Neural progenitor cell (in vitro differentiated cells): ENCODE measurements at places on chromosomes 11 and 22.
A peak's percentile ranks its signal among the peaks of the same experiment; 100 is the strongest.

GRCh38 chr11:113332023-113332422 is 17.6 kb downstream of the TTC12 start:
- no peak for DNase-seq

DNA sequence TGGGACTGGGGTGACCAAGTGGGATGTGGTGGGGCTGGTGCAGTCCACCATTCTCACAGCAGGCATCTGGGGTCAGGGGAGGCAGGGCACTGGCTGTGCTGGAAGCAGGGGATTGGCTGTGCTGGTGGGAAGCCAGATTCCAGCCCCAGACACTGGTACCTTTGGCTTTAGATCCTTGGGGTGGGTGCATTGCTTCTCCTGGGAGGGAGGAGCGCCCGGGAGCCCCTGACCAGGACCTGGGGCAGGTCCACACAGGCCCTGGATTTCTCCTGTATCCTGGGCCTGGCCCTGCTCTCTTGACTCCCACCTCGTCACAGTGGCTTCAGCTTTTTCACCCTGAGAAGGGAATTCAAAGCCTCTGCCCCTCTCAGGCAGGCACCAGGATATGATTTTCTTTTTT is 38.5 kb downstream of the ST3GAL4 start:
- no peak for DNase-seq

DNA sequence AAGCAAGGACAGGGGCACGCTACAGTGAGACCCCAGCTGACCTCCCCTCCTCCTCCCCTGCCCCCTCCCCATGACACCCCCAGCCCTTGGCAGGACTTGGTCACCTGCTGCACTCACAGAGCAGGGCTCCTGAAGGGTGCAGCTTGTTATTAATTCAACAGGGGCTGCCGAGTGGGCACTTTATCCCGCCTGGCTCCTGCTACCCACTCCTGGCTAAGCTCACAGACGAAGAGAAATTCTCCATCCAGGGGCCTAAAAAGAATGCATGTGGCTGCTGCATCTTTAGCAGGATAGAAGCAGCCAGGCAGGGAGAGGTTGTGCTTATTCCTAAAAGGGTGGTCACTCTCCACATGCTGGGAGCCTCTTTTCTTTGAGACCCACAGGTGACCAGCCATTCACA is 40.3 kb downstream of the GALNT18 start:
- DNase-seq: no peak

- no peak for DNase-seq
Observed at GRCh38 chr11:106306942-106307341, 229.5 kb downstream of the AASDHPPT start.

GRCh38 chr11:94928117-94928990 is 45.0 kb downstream of the CWC15 start:
- DNase-seq: no peak

DNA sequence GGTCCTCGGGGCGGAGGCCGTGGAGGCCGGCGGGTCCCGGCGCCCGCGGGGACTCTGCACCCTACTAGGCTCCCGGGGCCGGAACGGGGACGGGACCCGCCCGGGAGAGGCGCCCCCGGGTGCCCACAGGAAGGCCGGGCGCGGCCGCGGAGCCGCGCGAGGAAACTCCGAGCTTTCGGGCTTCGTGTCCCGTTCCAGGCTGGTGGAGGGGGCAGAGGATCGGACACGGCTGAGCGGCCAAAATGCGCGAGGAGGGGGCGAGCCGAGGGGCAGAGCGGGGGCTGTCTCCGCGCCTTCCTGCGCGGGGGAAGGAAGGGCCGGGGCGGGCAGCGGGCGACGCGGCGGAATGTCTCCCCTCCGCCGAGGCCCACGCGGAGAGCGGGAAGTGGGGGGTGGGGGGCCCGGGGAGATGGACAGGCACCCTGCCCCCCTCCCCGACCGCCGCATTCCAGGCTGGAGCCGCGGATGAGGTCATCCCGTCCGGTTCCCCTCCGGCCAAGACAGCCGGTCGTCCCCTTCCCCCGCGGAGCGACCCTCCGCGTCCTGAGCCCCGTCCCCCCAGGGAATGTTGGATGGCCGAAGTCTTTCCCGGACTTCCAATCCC is 430 bp downstream of the CDC42EP1 start:
- peak; percentile 59 for DNase-seq

DNA sequence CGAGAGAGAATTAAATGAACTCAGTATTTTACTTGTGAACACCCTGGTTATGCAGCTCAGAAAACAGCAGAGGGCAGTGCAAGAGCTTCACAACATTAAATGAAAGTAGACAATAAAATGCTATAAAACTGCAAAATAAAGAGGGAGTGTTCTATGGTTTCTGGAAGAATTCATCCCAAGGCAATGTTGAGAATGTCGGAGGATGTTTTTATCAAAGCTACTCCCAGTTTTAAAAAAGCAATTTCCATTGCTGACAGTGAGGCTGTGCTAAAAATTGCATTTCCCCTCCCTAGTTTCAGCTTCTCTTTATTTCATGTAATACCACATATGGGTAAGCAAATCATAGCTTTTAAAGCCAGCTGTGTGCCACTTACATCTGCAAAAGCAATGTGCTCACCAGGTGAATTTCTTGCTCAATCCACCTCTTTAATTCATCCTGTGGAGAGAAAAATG is 296.8 kb downstream of the RAB38 start:
- DNase-seq: peak; percentile 50

DNA sequence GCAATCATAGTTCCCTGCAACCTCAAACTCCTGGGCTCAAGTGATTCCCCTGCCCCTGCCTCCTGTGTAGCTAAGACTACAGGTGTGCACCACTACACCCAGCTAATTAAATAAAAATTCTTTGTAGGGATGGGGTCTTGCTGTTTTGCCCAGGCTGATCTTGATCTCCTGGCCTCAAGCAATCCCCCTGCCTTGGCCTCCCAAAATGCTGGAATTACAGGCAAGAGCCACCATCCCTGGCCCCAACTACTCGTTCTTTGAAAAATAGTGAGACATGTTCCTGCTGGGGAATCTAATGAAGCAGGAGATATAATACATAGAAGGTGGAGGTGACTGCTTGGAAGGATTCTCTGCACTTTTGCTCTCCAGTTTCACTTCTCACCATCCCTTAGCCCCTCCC is 40.1 kb upstream of the RFPL3 start:
- DNase-seq: no peak

DNA sequence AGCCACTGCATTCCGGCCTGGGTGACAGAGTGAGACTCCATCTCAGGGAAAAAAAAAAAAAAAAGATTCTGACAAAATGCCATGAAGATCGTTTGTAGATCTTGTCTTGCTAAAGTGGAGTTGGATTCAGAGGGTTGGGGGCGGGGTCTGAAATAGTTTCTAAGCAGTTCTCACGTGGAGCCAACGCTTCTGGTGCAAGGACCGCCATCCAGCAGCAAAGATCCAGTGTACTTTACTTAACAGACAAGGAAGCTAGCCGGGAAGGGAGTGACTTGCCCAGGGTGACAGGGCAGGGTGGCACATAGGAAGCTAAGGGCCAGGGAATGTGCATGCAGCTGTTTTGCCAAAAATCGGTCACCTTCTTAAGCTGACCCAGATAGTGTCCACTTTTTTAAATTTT is 27.4 kb downstream of the APOL1 start:
- DNase-seq: no peak

DNA sequence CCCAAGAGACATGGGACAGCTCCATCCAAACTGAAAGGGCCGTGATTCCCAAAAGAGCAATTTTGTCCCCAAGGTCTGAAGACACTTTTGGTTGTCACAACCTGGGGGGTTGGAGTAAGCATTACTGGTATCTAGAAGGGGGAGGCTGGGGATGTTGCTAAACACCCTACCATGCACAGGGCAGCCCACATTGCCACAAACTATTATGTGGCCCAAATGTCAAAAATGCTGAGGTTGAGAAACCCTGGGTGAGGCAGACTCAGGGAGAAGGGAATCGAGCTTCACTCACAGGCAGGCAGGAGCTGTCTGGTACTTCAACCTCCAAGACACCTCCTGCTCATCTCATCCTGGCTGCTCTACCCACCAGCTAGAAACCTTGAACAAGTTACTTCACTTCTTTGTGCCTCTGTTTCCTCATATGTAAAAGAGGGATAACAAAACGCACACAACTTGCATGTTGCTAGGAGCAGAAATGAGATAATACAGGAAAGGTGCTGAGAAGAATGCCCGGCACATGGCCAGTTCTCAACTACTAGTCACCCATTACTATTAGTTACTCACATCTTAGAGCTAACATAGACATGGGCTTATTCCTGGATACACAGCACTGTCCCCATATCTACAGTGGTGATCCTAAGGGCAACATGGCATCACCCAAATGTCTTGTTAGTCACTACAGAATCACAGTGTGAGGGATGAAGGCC is 8.8 kb downstream of the SERPIND1 start:
- no peak for DNase-seq

DNA sequence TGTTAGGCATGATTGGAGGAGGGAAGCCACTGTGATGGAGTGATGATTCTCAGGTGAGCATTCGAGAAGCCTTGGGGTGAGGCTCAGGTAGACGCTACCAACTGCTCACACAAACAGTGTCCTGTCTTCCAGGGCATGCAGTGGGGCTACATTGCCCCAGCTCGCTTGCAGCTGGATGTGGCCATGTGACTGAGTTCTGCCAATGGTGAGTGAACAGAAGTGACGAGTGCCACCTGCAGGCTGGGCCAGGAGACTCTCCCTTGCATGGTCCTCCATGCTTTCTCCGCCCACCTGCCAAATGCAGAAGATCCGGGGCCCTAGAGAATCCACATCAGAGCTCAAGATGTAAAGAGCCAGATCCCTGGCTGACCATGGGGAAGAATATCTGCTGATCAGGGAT is 195.9 kb downstream of the BCR start:
- DNase-seq: no peak

DNA sequence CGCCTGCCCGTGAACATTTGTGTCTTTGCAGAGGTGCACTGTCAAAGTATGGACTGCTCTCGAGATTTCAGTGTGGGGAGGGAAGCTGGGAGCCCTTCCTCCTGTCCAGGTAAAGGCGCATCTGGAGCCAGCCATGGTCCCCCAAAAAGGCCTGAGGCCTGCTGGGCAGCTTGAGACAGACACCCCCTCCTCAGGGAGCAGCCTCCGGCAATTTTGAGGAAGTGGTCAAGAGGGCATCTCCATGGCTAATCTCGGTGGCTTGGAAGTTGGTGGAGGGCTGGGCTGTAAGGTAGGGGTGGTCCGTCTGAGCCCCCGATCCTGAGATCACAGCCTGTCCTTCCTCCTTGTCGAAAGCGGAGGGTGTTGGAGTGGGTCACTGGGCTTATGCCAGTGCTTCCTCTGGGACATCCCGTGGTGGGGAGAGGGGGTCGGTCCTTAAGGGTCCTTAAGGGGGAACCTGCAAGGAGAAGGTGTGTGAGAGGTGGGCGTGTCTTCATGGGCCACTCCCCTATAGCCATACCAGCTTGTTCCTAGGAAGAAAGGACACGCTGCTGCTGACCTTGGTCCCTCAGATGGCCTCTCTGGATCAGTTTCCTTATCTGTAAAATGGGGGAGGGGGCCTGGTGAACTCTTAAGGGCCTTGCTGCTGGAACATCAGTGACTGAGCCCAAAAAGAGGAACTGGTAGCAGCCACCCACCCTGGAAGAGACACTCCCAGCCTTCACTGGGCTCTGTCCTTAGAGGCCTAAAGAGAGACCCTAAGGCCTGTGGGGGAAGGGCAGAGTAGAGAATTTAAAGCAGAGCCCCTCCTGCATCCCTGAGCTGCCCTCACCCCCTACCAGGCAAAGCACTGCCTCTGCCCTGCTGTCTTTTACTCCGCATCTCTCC is 2.6 kb downstream of the KCNC1 start:
- DNase-seq: no peak

- no peak for DNase-seq
Observed at GRCh38 chr11:128415539-128415938, 171.8 kb downstream of the ETS1 start.

DNA sequence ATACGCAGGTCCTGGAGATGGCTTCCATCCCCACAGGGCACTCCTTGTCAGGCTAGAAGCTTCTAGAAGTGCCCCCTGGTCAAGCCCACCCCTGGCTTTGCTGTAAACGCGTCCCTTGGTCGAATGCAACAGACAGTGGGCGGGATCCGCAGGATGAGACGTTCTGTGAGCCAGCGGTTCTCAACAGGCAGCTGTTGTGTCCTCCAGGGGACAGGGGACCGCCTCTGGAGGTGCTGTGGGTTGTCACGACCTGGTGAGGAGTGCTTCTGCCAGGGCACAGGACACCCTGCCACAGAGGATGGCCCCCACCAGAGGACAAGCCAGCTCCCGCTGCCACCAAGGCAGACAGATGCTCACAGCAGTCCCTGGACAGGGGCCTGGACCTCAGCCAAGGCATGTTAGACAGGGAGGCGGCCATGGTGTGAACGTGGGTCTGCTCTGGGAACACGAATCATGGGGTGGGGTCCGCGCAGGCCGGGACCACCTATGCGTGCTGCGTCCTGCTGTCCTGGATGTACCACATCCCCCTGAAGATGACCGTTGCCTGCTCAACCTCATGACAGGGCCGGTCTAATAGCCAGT is 11.7 kb downstream of the CRELD2 start:
- DNase-seq: no peak

DNA sequence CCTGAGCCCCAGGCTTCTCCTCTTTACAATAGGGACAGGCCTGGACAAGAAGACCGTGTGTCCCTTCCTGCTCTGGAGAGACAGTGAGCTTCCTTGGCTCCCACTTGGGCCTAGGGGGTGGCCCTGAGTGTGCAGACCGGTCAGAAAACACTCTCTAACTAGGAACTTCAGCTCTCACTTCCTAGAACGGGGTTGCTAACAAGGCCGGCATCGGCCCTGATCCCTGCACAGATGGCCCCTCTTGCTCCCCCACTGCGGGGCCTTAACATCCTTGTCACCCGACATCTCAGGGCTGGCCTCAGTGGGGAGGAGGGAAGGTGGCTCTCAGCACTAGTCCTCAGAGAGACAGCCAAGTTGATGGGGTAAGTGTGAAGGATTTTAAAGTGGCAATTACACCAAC is 406.9 kb downstream of the CTTN start:
- DNase-seq: no peak

GRCh38 chr11:134585666-134586610 is 173.9 kb upstream of the B3GAT1 start:
- no peak for DNase-seq

- no peak for DNase-seq
Observed at GRCh38 chr11:75174781-75175370, 24.0 kb downstream of the SLCO2B1 start.
